ENCODE measurements at places on chromosomes 6 and 20. TPM values are rescaled to one million over a fixed set of nuclear protein-coding genes. Genes with fewer than 3 reads are reported as not detected.
A peak's percentile ranks its signal among the peaks of the same experiment; 100 is the strongest.

The SEC63 gene
- total RNA-seq = 88.8 TPM

The NOX3 gene
- not detected for total RNA-seq

The MTFR2 gene
- total RNA-seq = 1.3 TPM

The BTNL2 gene
- not detected for total RNA-seq

The LRRN4 gene
- total RNA-seq = 89.3 TPM

The EFHC1 gene
- total RNA-seq = 33.9 TPM

The STK4 gene
- 41.0 TPM for total RNA-seq

The ATP9A gene
- 40.2 TPM for total RNA-seq

The VARS1 gene
- 79.0 TPM for total RNA-seq

The TNNC2 gene
- not detected for total RNA-seq

The IL17F gene
- total RNA-seq = not detected

The STX11 gene
- total RNA-seq = 6.7 TPM

The SLC22A16 gene
- total RNA-seq = 0.79 TPM

The TREM1 gene
- 1.4 TPM for total RNA-seq

DNA sequence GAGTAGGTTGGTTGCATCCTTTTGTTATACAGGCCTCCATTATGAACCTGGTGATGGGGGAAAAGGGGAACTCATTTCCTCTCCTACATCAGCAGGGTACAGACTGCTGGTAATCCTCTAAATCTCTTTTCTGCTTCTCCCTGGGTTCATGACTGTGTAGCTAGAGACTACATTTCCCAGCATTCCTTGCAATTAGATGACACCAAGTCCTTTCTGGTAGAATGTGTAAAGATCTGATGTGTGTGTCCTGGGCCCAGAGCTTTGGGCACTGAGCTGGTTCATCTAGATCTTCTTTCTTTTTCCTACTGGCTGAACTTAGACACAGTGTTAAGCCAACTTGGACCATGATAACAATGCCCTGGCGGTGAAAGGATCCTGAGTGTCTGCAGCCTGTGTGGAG, 104.7 kb upstream of the IFNGR1 start:
- no peak for DNase-seq

- no peak for DNase-seq
Observed at GRCh38 chr6:41161851-41162552, 914 bp downstream of the TREM2 start.

GRCh38 chr6:38638941-38639497, 710 bp downstream of the BTBD9 start:
- DNase-seq = peak; percentile 74

DNA sequence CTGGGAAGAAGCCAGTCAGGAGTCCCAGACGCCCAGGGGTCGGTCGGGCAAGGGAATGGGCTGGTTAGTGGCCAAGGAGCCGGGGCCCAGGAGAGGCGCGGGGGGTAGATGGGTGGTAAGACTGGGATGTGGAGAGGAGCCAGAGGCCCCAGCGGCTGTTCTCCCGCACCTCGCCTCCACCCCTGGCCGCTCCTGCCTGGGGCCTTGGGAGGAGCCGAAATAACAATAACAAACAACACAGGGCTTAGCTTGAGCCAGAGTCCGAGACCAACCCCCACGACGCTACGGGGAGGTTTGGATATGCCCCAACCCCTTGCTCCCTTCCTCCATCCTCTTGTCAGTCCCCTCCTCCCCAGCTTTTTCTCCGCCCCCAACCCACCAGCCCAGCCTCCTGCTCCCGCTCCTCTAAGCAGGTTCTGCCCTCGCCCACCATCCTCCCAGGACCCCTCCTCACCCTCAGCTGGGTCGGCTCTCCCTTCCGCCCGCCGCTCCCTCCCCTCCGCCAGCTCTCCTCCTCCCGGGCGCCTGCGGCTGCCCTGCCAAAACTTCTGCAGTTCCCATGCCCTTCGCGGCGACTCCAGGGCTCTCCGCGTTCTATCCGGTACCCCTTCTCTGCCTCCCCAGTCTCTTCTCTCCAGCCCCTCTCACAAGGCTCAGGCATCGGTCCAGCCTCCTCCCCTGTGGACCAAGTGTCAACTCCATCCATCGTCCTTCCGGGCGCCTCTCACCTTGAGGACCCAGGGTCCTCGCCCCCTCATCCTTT, 1.1 kb downstream of the RNF39 start:
- DNase-seq = peak; percentile 72

- no peak for DNase-seq
Observed at GRCh38 chr6:157629220-157629619, 193.8 kb upstream of the SNX9 start.

- no peak for DNase-seq
Observed at GRCh38 chr20:48286601-48287000, 501.3 kb upstream of the SULF2 start.

GRCh38 chr20:33556246-33556645, 66.3 kb downstream of the CBFA2T2 start:
- DNase-seq = no peak

- DNase-seq = no peak
Observed at GRCh38 chr6:30508890-30509736, 19.8 kb downstream of the HLA-E start.

- no peak for DNase-seq
Observed at GRCh38 chr6:132506869-132507808, 5.8 kb downstream of the STX7 start.

GRCh38 chr6:56279331-56280080, 32.1 kb upstream of the COL21A1 start:
- DNase-seq = no peak

GRCh38 chr6:166025149-166025898, 142.3 kb downstream of the TBXT start:
- DNase-seq = no peak

- peak; percentile 47 for DNase-seq
Observed at GRCh38 chr6:13462458-13463327, 24.7 kb downstream of the GFOD1 start.

GRCh38 chr20:59499863-59500262, 104.5 kb upstream of the PHACTR3 start:
- DNase-seq = no peak

GRCh38 chr6:124432620-124433019, 529.6 kb upstream of the RNF217 start:
- DNase-seq = no peak

- DNase-seq = no peak
Observed at GRCh38 chr6:106142876-106143431, 56.8 kb downstream of the PRDM1 start.

DNA sequence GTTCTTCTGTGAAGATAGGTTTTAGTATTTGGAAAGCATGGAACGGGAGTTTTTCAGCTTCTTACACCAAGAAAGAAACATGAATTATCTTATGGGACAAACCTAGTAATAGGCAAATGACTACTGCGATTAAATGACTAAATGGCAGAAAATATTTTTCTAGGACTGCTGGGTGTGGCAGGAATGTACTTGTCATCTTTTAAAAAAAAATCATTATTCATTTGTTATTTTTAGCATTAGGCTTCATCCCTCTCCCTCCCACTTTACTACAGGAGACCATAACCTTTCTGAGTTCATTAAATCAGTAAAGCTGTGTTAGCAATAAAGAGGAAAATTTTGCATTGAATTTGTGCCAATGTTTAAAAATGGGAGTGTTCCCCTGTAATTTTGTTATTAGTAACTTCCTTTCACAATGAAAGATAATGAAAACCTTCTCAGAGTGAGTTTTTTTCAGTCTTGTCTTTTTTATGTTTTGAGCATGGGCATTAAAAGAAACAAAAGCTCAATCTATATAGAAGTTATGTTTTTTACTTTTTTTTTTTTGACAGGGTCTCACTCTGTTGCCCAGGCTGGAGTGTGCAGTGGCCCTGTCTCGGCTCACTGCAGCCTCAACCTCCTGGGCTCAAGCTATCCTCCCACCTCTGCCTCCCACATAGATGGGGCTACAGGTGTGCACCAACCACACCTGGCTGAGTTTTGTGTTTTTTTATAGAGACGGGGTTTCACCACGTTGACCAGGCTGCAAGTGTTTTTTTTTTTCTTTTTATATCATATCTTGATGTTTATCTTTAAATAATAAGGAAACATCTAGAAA, 105.6 kb upstream of the CLDN20 start:
- no peak for DNase-seq

DNA sequence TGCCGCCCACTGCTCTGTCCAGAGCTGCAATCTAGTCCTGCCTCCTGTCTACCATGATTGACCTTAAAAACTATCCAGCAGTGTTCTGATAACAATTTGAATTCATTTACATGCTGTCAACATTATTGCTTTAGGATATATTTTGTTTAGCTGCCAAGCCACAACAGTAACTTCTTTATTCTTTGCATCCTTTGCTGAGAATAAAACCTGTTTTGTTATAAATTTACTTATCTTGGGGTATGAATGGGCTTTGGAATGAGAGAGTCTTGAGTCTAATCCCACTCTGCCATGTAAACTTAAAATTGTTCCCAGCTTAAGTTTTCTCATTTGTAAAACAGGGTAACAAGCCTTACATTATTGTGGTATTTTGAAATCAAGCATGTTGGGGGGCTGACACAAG, 116.4 kb downstream of the FLRT3 start:
- DNase-seq = no peak

- DNase-seq = no peak
Observed at GRCh38 chr6:137316626-137317025, 97.4 kb upstream of the IFNGR1 start.

GRCh38 chr6:52579006-52579660, 2.3 kb upstream of the TRAM2 start:
- no peak for DNase-seq

- no peak for DNase-seq
Observed at GRCh38 chr6:118319894-118320649, 228.0 kb upstream of the PLN start.

- DNase-seq = no peak
Observed at GRCh38 chr20:2295286-2295685, 515 bp upstream of the TGM3 start.

- DNase-seq = no peak
Observed at GRCh38 chr6:133641104-133641503, 247.8 kb upstream of the TCF21 start.

DNA sequence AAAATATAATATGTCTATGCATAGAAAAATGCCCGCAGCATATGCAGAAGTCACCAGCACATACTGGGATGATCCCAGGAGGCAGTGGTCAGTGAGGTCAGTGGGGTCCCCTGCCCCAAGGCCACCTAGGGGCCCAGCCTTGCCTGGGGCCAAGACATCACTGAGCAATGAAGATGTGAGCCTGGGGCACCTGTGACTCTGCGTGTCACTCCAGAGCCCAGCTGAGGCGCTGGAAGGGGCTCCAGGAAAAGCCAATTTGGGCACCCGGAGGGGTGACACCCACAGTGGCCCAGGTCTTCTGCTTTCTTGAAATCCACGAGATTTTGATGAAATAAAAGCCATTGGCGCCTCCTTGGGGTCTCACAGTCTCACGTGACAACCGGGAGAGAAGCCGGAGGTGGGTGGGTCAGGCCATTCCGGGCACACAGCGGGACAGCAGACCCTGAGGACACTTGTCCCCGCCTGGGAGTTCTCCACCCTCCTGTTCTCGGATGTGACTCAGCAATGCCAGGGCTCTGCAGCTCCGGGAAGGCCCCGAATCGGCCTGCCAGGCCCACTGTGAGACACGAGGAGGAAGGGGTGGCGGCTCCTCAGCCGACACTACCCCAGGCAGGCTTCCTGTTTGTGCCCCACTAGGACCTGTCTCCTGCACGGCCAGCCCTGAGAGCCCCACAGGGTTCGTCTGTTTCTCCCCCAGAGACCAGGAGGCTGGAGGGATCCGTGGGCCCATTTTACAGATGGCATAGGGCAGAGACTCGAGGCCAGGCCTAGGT, 24.4 kb upstream of the SLCO4A1 start:
- peak; percentile 91 for DNase-seq

GRCh38 chr6:100979267-100979666, 98.1 kb upstream of the ASCC3 start:
- no peak for DNase-seq

GRCh38 chr6:24872779-24873178, 63.0 kb downstream of the RIPOR2 start:
- DNase-seq = no peak

DNA sequence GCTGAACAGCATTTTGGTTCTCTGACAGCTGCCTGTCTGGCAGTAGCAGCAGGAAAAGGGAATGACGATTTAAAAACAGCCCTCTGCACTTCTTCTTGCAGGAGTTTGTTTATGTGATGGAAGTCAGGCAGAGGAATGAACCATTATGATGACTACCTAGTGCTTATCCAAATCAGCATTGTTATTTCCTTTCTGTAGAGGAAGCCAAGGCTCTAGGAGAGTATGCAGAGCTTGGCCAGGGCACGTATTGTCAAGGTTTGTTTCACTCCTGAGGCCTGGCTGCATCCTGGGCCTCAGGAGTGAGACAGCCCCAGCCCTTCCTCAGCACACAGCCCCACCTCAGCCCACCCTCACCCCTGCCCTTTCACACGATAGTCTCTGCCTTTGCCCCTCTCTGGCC, 68.5 kb downstream of the FAM229B start:
- DNase-seq = no peak

DNA sequence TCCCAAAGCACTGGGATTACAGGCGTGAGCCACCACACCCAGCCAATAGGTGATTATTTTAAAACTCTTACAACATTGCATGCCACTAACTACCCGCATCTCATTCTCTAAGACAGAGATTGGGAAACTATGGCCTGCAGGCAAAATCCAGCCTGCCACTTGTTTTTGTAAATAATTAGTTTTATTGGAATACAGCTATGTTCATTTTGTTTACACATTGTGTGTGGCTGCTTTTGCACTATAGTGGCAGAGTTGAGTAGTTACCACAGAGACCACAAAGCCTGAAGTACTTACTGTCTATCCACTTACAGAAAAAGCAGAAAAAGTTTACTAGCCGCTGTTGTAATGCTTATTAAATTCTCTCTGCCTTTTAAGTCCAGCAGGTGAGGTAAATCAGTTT, 16.4 kb upstream of the PKIG start:
- DNase-seq = no peak

Measured in kidney (tissue), 22 donors.